ENCODE measurements at places on chromosomes 3 and 15.

GRCh38 chr3:195258449-195259153 lies 12.4 kb downstream of the XXYLT1 start:
- no peak for ATAC-seq

DNA sequence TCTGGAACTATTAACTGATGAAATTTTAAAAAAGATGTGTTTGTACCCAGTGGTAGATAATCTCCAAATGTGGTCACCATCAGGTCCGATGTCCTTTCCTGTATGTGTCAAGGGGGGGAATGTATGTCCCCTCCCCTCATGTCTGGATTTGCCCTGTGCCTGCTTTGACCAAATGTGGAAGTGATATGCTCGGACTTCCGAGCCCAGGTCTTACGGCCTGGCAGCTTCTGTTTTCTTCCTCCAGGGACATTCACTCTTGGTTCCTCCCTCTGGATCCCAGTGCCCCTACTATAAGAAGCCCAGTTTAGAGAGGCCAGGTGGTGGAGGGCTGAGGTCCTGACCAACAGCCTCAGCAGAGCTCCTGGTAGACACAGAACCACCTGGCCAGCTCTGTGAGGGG lies 75.5 kb downstream of the CCR1 start:
- ATAC-seq, result no peak

GRCh38 chr3:85864896-85865295 lies 906.1 kb downstream of the CADM2 start:
- no peak for ATAC-seq

DNA sequence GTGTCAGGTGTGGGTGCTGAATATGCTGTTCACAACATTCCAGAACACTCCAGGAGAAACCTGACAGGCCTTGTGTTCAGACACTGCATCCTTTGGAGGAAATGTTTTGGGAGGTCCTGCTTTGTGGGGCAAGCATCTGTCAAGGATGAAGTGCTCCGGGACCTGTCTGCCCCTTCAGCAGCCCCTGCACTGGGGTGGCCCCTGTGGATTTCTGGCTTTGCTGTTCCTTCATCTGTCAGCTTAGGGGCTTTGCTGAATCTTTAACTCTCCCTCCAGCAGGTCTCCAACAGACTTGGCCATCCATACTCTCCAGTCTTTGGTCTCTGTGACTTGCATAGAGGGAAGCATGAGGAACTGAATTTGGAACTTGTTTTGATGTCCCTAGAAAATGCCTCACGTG lies 3.1 kb downstream of the PRR23E start:
- ATAC-seq, result no peak

GRCh38 chr3:184719709-184720108 lies 7.8 kb upstream of the MAGEF1 start:
- ATAC-seq, result no peak

DNA sequence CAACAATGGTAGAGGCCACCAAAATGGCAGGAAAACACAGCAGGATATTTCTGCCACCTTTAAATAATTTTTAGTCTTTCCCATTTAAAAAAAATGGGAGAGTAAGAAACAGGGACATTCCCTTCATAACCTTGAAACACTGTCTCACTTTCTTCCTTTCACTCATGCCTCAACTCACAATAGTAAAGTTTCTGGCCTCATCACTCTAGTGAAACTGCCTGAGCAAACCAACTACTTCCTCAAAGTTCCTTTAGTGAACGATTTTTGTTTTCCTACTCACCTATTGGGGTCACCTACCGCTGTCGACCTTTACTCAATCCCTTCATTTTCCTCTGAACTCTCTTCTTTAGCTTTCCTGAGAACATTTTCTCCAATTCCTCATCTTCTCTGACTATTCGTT lies 33.0 kb downstream of the SHC4 start:
- no peak for ATAC-seq

- ATAC-seq, result no peak
Observed at GRCh38 chr3:53594276-53594675, 99.9 kb downstream of the CACNA1D start.

- ATAC-seq, result no peak
Observed at GRCh38 chr3:177715980-177716379, 518.7 kb upstream of the TBL1XR1 start.

DNA sequence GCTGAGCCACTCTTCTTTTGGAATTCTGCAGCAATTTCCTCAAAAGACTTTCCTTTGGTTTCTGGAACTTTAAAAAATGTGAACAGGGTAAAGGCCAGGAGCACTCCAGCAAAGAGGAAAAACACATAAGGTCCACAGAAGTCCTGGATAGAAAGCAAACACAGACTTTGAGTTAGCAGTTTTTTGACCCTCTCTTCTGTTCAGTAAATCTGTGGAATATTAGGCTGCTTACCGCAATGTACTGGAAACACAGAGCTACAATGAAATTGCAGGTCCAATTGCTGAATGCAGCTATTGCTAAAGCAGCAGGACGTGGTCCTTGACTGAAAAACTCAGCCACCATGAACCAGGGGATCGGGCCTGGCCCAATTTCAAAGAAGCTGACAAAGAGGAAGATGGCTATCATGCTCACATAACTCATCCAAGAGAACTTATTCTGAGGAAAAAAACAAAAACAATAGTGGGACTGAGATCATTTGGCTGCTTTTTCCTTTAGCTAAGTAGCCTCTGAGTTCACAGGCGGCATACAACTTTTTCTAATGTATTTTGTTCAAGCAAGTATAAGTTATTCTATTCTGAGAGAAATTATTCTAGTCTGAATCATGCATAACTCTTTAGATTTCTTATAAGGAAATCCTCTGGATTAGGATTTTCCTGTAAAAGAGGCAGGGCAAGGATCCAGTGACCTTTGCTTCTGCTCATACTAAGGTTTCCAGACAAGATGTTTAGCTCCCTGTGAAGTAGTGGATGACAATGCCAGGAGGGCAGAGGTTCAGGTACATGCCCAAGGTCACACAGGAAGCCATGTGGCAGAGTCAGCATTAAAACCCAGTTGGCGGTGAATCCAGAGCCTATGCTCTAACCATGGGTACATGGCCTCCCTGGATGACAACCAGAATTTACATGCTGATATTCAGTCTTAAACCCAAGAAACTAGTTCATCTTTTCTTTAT lies 28.3 kb downstream of the SLC2A2 start:
- ATAC-seq, result no peak

DNA sequence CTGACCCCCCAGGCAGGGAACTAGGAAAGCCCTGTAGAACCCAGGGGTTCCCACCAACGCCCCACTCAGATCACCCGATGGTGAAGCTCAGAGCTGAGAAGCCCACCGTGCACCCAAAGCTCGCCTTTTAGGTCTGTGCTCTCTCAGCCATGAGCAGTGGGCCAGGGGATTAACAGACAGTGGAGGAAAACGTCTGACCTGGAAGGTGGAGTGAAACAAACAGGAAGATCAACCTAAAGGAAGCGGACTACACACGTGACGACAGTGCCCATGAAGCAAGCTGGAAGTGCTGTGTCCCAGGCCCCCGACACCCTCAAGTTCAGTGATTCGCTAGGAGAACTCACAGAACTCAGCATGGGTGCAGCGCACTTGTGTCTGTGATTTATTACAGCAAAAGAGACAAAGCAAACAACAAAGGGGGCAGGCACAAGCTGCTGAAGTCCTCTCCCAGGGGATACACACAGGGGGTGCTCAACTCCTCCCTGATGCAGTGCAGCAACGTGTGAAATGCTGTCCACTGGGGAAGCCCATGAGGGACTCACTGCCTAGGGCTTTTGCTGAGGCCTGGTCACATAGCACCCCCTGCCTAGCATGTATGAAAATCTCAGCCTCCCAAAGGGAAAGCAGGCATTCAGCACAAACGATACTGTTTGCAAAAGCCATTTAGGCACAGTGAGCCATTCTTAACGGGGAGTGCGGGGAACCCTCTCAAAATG lies 43.5 kb downstream of the CFAP92 start:
- no peak for ATAC-seq

DNA sequence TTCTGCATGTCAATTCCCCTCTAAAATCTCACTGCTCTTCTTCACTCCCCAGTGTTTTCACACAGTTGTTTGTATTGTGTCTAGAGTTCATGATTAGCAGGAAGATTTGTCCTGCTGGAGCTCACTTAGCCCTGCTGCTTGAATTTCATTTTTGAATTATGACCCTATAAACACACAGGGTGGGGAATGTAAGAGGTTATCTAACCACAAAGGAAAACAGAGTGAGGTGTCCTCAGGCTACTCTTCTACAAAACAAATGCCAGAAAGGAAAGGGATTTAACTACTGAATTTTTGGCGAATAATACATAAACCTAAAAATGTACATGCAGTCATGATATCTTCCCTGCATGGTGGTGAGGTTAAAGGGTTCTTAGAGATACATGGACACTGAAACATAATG lies 215.1 kb upstream of the CNTN4 start:
- ATAC-seq, result no peak

Measured in activated CD4-positive, CD25-positive, alpha-beta regulatory T cell treated with anti-CD3 and anti-CD28 coated beads, Interleukin-2, amount 50 U/mL, for 24 hours (primary cell).